Stimulated activated CD4-positive, alpha-beta T cell treated with anti-CD3 and anti-CD28 coated beads, Interleukin-4, amount 100 ng/mL, for 1 hour (primary cell): ENCODE measurements at places on chromosomes 6 and 20.
A peak's percentile ranks its signal among the peaks of the same experiment; 100 is the strongest.

DNA sequence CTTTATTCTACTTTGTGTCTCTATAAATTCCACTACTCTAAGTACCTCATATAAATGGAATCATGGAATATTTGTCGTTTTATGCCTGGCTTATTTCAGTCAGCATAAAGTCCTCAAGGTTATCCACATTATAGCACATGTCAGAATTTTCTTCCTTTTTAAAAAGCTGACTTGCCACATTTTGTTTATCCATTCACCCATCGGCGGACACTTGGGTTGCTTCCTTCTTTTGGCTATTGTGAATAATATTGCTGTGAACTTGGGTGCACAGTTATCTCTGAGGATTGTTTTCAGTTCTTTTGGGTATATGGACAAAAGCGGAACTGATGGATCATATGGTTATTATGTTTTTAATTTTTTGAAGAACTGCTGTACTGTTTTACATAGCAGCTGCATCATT lies 39.1 kb upstream of the ME1 start:
- no peak for DNase-seq

GRCh38 chr20:34211591-34211990 lies 29.6 kb upstream of the ASIP start:
- no peak for DNase-seq

DNA sequence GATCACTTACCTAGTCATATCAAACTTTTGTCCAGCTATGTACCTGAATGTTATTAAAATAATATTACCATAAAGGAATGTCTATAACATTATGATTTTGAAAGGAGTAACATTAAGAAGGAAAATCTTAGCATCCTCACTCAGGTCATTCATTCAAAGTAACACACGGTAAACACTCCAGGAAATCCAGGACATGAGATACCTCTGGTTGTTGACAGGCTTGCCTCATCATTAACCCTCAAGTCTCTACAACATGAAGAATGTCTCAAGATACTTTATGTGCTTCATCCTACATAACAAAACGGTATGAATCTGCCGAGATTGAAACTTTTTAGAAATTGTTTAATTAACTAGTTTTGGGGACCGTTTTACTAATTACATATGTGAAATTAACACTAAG lies 690 bp upstream of the FILIP1 start:
- DNase-seq: no peak

GRCh38 chr6:5050009-5050408 lies 35.1 kb upstream of the PPP1R3G start:
- DNase-seq: no peak

DNA sequence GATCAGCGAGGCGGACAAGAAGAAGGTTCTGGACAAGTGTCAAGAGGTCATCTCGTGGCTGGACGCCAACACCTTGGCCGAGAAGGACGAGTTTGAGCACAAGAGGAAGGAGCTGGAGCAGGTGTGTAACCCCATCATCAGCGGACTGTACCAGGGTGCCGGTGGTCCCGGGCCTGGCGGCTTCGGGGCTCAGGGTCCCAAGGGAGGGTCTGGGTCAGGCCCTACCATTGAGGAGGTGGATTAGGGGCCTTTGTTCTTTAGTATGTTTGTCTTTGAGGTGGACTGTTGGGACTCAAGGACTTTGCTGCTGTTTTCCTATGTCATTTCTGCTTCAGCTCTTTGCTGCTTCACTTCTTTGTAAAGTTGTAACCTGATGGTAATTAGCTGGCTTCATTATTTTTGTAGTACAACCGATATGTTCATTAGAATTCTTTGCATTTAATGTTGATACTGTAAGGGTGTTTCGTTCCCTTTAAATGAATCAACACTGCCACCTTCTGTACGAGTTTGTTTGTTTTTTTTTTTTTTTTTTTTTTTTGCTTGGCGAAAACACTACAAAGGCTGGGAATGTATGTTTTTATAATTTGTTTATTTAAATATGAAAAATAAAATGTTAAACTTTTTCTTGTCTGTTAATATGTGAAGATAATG lies 2.2 kb downstream of the HSPA1B start:
- DNase-seq: no peak

GRCh38 chr20:46363874-46364669 lies 42.3 kb downstream of the ELMO2 start:
- peak; percentile 86 for DNase-seq

DNA sequence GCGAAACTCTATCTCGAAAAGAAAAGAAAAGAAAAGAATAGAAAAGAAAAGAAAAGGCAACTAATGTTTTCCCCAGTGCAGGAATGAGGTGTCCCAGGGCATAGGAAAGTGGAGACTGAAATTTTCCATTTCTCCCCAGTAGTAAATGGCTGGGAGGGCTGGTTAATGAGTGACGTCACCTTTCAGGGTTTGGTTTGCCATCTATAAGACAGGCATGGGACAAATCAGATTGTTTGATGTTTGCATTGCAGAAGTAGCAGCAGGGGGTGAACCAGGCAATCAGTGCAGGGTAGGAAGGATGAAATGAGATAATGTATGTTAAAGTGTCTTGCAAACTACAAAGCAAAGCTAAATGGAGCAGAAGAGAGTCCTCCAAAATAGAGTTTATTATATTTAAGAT lies 533.4 kb downstream of the PKHD1 start:
- DNase-seq: no peak

DNA sequence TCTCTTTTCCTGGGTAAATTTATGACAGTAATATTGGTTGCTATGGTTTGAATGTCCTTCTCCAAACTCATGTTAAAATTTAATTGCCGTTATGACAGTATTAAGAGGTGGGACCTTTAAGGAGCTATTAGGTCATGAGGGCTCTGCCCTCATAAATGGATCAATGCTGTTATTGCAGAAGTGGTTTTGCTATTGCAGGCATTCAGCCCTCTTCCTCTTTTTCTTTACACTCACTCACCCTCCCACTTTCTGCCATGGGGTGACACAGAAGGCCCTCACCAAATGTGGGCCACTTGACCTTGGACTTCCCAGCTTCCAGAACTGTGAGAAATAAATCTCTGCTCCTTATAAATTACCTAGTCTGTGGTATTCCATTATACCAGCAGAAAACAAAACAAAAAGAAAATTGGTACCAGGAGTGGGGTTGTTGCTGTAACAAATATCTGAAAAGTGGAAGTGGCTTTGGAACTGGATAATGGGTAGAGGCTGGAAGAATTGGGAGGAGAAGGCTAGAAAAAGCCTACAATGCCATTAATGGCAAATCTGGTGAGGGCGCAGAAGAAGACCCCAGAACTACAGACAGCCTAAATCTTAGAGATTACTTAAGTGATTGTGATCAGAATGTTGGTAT lies 24.8 kb upstream of the IGF2R start:
- no peak for DNase-seq

- no peak for DNase-seq
Measured at GRCh38 chr6:18488526-18489270, 101.5 kb downstream of the RNF144B start.

- no peak for DNase-seq
Measured at GRCh38 chr20:60372275-60372674, 414.1 kb downstream of the CDH26 start.

GRCh38 chr20:53328961-53329360 lies 264.7 kb downstream of the ZNF217 start:
- no peak for DNase-seq
